Mucosa of descending colon (tissue), 3 donors: ENCODE measurements at places on chromosomes 4 and X. TPM values are rescaled to one million over a fixed set of nuclear protein-coding genes. Genes with fewer than 3 reads are reported as not detected.
A peak's percentile ranks its signal among the peaks of the same experiment; 100 is the strongest.

The GRID2 gene
- not detected for total RNA-seq

The ATOH1 gene
- 43.9 TPM for total RNA-seq

The GLRA3 gene
- total RNA-seq, result not detected

The NDUFA1 gene
- 157 TPM for total RNA-seq

DNA sequence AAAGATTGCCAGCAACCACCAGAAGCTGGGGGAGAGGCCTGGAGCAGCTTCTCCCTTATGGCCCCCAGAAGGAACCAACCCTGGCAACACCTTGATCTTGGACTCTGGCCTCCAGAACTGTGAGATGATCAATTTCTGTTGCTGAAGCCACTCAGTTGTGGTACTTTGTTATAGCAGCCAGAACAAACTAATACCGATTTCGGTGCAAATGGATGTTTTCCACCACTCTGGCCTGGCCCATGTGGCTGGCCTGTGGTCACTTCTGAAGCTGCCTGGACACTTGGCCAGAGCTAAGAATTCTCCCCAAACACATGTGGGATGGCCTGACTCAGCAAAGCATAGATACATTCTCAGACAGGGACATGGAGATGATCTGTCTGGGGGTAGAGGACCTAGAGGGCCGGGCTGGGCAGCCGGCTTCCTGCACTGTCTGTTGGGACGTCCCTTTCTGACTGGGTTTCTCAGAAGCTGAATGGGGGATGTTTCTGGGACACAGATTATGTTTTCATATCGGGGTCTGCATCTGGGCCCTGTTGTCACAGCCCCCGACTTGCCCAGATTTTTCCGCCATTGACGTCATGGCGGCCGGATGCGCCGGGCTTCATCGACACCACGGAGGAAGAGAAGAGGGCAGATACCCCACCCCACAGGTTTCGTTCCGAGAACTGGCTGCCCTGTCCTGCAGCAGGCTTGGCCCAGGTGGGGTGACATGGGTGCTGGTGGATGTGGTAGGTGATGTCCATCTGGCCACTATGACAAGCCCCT lies 4.1 kb downstream of the FOXP3 start:
- no peak for DNase-seq

DNA sequence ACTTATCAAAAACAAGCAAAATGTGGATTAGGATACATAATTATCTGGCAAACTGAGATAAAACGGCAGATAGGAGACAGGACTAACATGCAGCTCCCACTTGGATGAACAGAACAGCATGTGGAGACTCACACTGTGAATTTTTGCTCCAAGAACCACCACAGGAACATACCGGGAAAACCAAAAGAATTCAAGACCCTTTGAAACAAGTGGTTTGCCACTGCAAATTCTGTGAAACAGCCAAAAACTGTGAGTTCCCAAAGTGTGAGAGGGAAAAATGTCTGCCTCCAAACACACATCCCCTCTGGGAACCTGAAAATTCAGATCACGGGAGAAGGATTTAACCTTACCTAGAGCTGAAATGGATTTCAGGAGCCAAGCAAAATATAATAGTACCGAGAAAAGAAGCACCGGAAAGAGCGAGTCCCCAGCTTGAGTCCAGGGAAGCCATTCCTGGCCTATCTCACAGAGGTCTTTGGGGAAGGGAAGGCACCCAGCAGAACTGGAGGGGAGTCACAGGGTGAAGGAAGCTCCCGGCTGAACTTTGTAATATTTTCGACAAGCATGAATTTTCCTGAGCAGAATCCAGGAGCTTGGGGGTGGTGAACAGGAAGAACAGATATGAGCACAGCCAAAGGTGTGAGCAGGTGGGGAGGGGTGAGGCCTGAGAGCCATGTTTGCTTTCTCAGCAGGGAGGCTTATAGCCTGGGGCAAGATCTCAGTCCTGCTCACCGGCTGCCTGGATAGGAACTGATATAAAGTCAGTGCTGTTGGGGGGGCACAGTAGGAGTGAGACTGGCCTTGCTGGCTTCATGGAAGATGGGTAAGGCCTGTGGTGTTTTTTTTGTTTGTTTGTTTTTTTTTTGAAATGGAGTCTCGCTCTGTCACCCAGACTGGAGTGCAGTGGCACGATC lies 23.9 kb downstream of the MANBA start:
- DNase-seq, result no peak

- no peak for DNase-seq
These were observed 1.6 kb downstream of the GAB1 start for GRCh38 chr4:143338313-143338712.

- no peak for DNase-seq
These were observed 34.4 kb upstream of the BLTP1 start for GRCh38 chr4:122117743-122118142.

- no peak for DNase-seq
These were observed 32.1 kb upstream of the SLC16A2 start for GRCh38 chrX:74389016-74389722.

DNA sequence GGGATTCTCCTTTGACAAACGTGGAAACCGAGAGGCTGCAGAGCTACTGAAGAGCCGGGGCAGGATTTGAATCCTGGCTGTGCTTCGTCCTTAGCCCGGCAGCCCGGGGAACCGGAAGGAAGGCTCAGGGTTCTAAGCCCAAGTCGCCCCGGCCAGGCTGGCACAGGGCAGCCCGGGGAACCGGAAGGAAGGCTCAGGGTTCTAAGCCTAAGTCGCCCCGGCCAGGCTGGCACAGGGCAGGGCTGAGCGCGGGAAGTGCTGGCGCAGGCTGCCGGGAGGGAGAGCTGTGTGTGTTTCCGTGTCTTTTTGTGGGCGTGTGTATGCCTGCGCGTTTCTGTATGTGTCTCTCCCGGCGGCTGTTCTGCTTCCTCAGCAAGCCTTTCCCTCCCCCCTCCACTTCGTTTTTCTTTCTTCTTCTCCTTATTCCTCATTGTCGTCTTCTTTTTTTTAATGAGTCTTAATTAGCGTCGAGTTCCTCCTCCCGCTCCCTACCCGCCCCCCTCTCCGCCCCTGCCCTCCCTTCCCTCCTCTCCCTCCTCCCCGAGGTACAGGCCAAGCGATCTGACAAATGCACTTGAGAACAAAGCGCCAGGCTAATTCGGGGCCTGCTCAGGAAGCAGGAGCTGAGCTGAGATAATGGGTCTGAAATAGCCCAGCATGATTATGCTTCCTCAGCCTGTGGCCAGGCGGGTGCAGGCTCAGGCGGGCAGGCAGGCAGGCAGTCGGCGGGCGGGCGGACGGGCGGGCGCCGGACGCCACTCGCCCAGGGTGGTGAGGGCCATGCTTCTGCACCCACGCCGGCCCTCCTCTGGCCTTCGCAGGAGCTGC lies 65.9 kb downstream of the EFNB1 start:
- peak; percentile 68 for DNase-seq

DNA sequence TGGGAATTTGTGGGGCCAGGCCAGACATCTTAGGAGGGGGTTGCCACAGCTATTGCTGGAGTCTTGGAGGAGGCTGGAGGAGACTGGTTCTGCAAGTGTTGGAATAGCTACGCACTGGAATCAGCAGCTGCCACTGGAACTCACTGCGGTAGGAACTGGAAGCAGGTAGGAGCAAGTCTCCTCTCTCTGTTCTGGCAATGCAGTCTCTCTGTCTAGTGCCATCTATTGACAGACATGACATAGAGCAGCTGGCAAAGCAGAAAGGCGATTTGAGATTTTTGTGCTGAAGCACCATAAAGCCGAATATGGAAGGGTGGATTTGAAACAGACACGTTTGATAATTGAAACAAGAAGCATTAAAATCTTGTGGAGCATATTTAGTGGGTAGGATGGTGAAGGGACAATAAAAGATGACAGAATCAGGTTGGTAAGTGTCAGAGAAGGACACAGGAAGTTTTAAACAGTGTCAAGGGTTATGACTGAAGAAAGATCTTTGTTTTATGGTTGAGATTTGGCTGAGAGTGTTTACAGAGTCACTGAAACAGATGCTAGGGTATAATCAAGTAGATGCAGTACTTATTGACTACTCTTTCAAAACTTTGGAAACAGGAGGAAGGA lies 23.5 kb upstream of the SYNPO2 start:
- no peak for DNase-seq

DNA sequence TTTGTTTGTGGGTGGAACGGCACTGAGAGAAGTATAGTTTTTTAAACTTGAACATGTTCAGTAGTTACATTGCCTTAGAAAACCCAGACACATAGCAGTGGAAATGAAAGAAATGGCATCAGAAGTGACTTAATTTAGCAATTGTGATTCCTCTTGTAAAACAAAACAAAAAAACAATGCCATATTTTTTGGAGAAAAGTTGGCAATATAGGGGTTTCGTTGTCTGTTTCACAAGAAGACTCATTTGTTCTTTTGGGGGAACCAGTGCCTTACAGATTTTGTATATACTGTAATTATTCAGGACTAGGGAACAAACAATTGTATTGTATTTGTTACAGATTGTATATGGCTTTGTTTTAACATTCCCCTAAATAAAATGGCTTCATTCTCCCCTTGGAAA lies 390.7 kb downstream of the UNC5C start:
- DNase-seq, result no peak
